ENCODE measurements at places on chromosomes 16 and 17.

GRCh38 chr17:2693561-2694380 is 17.8 kb downstream of the CLUH start:
- DNase-seq, result no peak

GRCh38 chr17:76452127-76452659 is 759 bp downstream of the UBE2O start:
- DNase-seq, result no peak

- DNase-seq, result no peak
Observed at GRCh38 chr17:74212209-74212912, 1.0 kb upstream of the TTYH2 start.

DNA sequence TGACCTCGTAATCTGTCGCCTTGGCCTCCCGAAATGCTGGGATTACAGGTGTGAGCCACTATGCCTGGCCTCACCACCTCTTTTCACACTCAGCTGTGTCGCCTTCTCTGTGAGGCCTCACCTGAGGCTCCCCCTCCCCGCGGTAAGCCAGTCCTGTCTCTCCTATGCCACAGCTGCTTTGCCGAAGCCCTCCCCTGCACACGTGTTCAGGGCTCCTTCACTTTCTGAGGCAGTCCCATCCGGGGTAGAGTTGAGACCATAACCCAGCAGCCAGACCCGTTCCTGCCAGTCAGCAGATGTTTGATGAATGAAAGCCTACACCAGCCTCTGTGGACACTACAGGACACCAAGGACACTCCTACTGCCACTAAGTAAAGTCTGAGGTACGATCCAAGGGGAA is 10.6 kb downstream of the USP7 start:
- no peak for DNase-seq

- no peak for DNase-seq
Observed at GRCh38 chr16:72983728-72984350, 64.1 kb downstream of the ZFHX3 start.

DNA sequence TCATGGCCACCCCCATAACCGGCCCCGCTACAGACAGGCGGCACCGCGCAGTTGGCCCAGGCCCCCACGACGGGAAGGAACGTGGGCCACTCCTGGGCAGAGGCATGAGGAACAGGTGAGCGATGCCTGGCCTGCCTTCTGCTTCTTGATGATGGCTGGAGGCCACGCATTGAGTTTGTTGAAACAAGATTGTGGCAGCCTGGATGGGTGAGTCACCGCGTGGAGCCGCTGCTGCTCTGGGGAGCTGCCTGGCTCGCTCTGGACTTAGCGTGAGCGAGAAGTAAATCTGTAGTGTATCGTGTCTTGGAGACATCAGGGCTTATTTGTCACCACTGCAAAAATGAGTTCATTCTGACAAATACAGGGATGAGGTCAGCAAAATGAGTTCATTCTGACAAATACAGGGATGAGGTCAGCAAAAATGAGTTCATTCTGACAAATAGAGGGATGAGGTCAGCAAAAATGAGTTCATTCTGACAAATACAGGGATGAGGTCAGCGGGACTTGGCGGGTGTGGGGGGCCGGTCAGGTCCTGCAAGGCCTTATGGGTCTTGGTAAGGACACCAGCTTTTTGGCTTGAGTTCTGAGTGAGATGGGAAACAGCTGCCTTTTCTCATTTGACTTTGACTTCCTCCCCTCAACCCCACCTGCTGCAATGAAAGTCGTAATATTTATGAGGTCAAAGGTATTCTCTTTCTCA is 93.0 kb downstream of the SEC14L1 start:
- DNase-seq, result no peak

GRCh38 chr16:83682868-83683235 is 124.9 kb upstream of the HSBP1 start:
- no peak for DNase-seq

DNA sequence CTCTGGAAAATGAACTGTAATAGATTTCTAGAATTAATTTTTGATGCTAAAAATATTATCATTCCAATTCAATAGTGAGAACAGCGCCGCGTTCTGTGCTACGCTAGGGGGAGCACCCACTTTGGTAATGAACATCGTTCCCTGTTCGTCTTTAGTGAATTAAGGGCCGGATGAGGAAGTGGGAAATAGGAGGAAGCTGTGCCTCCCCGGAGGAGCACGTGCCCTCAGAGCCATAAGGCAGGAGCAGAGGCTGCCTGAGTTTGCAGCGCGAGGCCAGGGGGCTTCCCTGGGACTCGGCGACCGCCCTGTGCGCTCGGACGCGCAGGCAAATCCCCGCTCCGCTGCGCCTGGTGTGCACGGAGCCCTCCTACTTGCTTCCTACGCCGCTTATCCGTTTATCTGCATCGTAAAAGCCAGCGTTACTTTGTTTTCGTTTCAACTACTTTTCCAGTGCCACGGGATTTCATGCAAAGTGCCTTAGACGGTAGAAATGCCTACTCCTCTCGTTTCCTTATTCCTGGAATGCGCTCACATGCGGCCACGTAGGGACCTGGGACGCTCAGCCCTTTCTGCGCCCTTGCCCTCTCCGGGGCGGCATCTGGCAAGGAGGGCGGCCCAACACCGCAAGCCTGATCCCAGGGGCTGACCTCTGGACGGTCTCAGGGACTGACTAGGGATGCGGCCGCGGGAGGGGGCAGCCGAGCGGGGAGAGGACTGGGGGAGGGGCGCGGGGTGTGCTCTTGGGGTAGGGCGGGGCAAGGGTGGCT is 76.4 kb downstream of the KCNJ12 start:
- DNase-seq, result no peak

DNA sequence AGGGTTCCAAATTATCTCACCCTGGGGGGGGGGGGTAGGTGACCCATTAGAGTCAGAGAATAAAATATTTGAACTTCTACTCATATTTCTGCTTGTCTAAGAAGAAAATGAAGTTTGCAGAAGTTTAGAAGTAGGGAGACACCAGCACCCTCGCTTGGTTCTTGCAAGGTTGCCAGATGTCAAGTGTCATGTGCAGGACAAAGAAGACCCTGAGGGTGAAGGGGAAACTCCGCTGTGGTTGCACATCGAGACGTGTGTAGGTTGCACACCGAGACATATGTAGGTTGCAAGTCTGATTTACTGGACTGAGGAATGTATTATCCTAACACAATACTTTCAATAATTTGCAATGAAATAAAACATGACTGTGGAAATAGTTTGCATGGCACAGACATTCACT is 42.4 kb upstream of the IRF8 start:
- DNase-seq, result no peak

- DNase-seq, result no peak
Observed at GRCh38 chr16:31505483-31505882, 2.7 kb downstream of the RUSF1 start.

DNA sequence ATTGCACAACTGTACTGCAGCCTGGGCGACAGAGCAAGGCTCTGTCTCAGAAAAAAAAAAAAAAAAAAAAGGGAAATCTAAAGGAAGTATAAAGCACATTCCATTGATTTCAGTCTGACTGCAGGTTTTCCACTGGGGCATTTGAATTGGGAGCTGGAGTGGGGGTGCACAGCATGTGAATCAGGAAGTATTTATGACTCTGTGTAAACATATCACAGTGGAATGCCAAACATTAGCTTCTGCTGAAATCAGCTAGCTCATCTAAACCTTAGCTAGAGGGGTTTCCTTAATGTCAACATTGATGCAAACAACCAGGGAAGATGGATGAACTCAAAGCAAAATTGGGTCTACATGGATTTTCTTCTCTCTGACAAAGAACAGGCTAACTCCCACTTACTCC is 641.0 kb upstream of the EEF2KMT start:
- DNase-seq, result no peak

DNA sequence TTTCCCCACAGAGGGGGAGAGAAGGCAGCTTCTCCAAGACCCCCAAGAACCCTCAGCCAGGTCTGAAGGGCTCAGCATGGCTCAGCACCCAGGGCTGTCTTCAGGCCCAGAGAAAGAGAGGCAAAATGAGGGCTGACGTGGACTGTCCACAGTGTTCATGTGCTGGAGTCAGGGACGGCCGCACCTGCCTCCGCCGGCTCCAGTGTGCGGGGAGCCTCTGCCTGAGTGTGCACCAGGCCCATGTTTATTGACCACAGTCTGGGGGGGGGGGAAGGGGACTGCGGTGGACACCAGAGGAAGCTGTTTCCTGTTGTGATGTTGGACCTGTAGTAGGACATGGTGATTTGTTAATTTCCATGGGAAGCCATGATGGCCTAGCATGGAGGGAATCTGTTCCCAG is 6.9 kb downstream of the MRM1 start:
- no peak for DNase-seq

DNA sequence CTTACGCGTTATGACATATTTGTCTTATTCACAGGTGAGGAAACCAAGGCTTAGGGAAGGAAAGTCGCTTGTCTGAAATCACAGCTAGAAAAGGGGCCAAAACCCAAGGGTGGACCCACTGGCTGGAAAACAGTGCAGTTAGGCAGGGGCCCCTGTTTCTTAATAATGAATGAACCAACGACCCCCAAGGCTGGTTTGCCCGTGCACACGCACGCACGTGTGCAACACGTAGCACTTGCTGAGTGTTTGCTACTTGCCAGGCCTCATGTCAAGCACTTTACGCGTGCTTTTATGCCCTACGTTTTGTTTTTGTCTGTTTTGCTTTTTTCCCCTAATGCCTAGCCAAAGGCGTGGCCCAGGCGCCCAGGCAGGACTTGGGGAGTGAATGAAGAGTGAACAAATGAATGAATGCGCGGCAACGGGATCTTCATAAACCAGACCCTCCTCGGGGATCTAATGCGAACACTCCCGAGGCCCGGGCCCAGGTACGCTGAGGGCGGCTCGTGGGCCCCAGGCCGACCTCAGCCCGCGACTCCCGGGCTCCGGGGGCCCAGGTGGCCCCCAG is 571 bp upstream of the USP10 start:
- no peak for DNase-seq

- DNase-seq, result peak; percentile 73
Observed at GRCh38 chr17:39617446-39618245, 9.1 kb upstream of the PPP1R1B start.

GRCh38 chr17:19327031-19327783 is 35.3 kb downstream of the B9D1 start:
- no peak for DNase-seq

- no peak for DNase-seq
Observed at GRCh38 chr17:2926019-2926650, 129.9 kb downstream of the RAP1GAP2 start.

- no peak for DNase-seq
Observed at GRCh38 chr16:85847036-85847435, 47.5 kb downstream of the COX4I1 start.

DNA sequence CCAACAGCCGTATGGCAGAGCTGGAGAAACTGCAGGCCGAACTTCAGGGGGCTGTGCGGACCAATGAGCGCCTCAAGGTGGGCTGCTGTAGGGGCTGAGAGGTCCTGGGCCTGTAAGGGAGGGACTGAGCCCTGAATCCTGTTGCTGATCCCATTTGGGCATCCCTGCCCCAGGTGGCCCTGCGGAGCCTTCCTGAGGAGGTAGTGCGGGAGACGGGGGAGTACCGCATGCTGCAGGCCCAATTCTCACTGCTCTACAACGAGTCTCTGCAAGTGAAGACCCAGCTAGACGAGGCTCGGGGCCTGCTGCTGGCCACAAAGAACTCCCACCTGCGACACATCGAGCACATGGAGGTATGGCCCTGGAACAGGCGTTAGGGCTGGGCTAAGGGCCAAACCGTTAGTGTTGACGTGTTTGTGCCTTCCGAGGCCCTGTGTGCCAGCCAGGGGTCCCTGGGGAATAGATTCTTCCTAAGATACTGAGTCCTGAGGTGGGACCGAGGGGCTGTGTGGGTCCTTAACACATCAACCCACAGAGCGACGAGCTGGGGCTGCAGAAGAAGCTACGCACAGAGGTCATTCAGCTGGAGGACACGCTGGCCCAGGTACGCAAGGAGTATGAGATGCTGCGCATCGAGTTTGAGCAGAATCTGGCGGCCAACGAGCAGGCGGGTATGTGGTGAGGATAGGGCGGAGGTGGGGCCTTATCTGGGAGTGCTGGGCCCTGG is 4.2 kb downstream of the RNF40 start:
- DNase-seq, result no peak

DNA sequence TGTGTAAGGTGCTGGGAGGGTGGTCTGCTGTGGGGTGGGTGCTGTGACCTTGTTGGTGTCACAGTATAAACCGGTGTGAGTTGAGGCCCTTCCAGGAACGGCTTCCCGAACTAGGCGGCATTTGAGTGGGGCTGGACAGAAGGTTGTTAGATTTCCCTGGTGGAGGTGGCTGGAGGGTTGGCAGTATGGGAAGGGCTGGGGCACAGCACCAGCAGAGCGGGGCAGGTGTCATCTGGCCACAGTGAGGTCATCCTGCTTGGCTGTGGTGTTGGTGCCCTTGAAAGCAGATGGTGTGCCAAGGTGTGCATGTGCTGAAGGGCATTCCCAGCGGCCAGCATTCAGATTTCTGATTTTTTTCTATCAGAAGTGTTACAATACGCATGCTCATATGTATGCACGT is 28.1 kb downstream of the BANP start:
- DNase-seq, result no peak
